Caco-2 (cell line): ENCODE measurements at places on chromosomes 11 and 22. TPM values are rescaled to one million over a fixed set of nuclear protein-coding genes. Genes with fewer than 3 reads are reported as not detected.

- no peaks in the 10 kb centered on the region for H3K36me3 ChIP-seq
- H3K4me1 ChIP-seq: no peaks in the 10 kb centered on the region
- H3K27me3 ChIP-seq: no peaks in the 10 kb centered on the region; the same call in 1 of the 2 replicates
- no peak overlapping the region for H3K4me3 ChIP-seq
- DNase-seq: no peak
Measured at GRCh38 chr11:33412241-33412640, 155.1 kb downstream of the HIPK3 start.

- DNase-seq: no peak
Measured at GRCh38 chr22:38315823-38316363, 1.3 kb downstream of the CSNK1E start.

- H3K27me3 ChIP-seq: no peaks in the 10 kb centered on the region
- no peaks in the 10 kb centered on the region for H3K36me3 ChIP-seq
- DNase-seq: no peak
- H3K4me3 ChIP-seq: no peak overlapping the region
Measured at GRCh38 chr11:32280339-32280738, 155.0 kb downstream of the WT1 start.

OR51E1 gene
- total RNA-seq: not detected in 2 replicates

LGALS12 gene
- total RNA-seq: not detected in 2 replicates
